HAP-1 (cell line): ENCODE measurements at places on chromosomes 6 and 20.

DNA sequence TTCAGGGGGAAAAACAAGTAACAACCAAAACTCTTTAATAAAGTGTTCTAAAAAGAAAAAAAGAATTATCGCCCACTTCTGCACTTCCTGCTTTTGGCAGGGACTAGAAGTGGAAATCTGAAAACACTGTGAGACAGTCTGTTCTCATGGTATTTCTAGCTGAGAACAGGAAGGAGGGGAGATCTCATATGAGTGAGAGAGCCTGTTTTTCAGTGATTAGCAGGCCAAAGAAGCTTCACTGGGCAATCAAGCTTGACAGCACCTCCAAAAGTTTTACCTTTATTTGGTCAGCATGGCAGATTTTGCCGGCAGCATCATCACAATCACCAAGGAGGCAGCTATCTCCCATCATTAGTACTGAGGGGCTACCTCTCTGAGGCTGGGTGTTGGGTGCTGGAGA lies 79.5 kb upstream of the ATXN1 start:
- no peak for DNase-seq

GRCh38 chr6:129981598-129981997 lies 36.8 kb upstream of the L3MBTL3 start:
- no peak for DNase-seq

- no peak for DNase-seq
These were observed 630.8 kb downstream of the PHF3 start for GRCh38 chr6:64266351-64266821.

- DNase-seq = no peak
These were observed 27.8 kb downstream of the HDDC2 start for GRCh38 chr6:125273965-125274364.

- DNase-seq = no peak
These were observed 38.6 kb upstream of the GMPR start for GRCh38 chr6:16199804-16200203.

DNA sequence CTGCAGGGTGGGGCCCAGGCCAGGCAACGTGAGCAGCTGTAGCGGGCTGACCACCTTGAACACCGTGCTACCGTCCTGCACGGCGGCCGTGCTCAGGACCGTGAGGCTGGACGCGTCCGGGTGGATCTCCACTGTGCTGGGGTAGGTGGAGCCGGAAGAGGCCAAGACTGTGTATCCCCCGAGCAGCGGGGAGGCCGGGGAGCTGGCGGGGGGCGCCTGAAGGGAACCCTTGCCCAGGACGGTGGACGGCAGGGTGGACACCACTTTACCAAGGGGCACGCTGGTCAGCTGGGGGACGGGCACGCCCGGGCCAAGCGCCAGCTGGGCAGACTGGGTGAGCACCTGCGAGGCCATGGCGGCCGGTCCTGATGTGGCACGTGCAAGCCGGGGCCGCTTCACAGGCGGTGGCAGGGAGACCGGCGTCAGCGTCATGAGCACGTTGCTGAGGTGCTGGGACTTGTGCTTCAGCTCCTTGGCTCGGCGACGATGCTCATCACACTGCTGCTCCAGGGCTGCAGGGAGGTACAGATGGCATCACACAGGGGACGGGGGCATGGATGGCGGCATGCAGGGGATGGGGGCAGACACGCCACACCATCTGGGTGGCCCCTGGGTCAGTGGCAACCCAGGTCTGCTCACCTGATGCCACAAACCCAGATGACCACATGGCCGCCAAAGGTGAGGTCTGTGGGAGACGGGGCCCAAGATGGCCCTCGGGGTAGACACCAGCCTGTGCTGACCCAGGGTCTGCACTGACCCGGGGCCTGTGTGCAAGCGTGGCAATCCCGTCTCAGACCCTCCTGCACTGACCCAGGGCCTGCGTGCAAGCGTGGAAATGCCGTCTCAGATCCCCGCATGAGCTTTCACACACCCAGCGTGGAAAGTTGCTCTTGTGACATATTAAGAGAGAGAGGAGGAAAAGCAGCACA lies 16.4 kb upstream of the HELZ2 start:
- no peak for DNase-seq

DNA sequence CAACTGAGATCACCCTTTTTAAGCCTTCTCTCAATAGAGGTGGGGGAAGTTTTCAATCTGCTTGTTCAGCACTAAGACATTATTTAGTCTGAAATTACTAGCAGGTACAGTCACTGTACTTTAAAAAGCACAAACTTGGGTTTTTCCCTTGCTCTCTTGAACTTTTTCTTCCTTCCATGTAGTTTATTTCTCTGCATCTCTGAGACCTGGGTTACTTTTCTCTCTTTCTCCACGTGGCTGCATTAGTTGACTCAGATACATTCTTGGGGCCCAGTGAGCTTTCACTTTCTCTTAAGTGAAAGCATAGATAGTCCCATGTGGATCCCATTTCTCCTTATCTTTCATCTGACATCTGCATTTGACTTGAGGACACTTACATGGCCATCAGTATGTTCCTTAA lies 433.9 kb upstream of the MAP3K7 start:
- no peak for DNase-seq

DNA sequence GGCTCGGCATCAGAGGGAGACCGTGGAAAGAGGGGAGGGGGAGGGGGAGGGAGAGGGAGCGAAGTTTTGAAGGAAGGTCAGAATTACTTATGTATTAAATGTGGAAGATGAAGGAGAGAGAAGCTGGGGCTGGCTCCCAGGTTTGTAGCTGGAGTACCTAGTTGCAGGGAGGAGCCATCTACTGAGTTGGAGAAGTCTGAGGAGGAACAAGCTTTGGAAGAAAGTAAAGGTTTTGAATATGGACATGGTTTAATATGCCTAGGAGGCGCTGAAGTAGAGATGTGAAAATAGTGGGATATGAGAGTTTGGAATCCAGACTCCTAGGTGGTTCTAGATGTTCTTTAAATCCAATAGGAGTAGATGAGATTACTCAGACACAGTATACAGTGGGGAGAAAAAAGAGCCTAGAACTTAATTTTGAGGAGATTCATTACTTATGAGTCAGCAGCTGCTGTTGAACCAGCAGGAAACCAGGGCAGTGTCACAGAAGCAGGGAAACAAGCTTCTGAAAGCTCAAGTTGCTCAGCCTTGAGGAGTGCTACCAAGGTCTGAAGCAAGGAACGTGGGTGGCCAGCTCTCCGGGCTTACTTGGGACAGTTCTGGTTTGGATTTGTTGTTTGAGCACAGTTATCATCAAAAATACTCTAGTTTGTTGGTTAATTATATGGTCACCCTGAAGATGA lies 149.3 kb downstream of the UTRN start:
- no peak for DNase-seq

- no peak for DNase-seq
These were observed 7.1 kb downstream of the TDP2 start for GRCh38 chr6:24659561-24659960.

GRCh38 chr6:157488058-157488457 lies 107.1 kb downstream of the ZDHHC14 start:
- DNase-seq = no peak

GRCh38 chr6:9581155-9581554 lies 833.7 kb downstream of the TFAP2A start:
- no peak for DNase-seq

- DNase-seq = no peak
These were observed 949 bp downstream of the KIFC1 start for GRCh38 chr6:33392595-33392948.

DNA sequence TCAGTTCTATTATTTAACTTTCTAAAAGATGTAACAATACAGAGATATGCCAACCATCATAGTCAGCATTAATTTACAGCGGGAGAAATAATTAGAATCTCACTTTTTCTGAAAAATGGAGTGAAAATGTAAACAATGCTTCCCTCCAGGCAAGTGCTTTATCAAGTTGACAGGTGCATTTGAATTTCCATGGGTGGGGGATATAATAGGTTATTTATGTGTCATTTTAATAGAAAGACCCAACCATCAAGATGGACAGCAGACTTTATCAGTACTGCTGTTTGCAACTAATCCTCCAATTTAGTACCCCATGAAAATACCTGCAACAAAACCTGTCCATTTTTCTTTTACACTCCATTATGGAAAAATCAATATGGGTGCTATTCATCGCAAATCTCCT lies 780.1 kb downstream of the TFAP2A start:
- DNase-seq = peak; percentile 14
